ENCODE measurements at places on chromosomes 1 and 21. TPM values are rescaled to one million over a fixed set of nuclear protein-coding genes. Genes with fewer than 3 reads are reported as not detected.

DNA sequence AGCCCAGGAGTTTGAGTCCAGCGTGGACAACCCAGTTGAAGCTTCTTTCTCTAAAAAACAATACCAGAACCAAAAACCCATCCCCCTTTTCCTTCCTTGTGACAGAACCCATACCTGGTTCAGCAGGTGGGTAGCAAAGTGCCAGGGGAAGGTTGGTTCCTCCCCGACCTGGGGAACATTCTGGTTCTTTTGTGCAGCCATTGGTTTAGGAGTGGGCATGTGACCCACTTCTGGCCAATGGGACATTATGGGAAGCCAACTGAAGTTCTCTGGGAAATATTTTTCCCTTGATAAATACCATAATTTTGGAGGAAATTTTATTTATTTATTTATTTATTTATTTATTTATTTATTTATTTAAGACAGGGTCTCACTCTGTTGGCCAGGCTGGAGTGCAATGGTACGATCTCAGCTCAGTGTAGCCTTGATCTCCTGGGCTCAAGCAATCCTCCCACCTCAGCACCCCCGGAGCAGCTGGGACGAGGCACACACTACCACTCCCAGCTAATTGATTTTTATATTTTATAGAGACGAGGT lies 15.8 kb upstream of the MAPKAPK2 start:
- DNase-seq, result no peak

- DNase-seq, result no peak
Observed at GRCh38 chr1:96445302-96445701, 276.3 kb upstream of the PTBP2 start.

DNA sequence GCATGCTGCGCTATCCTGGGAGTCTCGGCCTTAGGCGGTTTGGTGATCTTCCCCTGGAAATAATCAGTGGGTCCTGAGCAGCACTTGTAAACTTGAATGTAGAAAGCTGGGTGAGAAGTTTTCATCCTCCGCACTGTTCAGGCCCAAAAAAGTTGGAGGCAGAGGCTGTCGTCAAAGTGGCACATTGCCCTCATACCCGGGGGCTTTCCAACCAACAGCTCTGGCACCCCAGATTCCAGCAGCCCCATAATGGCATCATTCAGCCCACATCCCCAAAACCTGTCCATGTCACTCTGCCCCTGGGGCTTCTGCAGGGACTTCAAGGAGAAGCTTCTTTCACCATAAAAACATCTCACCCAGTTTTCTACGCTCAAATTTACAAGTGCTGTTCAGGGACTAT lies 59.3 kb downstream of the TOR1AIP2 start:
- no peak for DNase-seq

DNA sequence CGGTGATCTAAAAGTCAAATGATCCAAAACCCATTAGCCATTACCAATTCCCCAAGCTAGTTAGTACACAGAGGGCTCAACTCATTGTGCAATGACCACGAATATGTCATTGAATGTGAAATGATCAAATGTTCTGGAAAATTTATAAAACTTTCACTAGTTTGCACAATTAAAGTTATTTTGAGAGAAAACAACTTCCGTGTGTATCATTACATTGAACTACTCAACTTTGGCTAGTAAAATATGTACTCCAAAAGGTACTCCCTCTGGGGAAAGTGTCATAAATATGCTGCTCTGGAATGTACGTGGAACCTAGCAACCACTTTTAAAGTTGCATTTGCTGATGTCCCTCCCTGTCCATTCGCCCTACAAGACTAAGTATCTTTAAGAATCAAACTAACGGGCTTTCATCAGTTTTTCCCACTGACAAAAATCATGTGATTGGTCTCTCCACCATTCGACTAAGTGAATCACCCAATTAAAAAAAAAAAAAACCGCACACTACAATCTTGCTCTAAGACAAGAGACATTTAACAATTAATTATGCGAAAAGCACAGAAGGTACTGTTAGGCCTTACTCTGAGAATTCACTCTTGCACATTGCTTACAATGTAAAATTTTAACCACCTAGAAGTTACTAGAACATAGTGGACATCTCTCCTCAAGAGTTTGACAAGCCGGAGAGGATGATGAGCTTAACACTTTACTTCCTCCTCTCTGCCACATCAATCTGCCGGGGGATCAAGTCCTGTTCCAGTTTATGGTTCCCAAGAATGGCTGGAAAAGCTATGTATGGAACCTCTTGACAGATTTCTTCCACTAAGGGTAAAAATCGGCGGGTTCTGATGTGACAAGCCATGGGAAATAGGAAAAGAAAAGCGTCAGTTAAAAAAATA lies 1.2 kb downstream of the ACBD3 start:
- DNase-seq, result no peak

- no peak for DNase-seq
Observed at GRCh38 chr1:10615332-10615731, 140.6 kb downstream of the PEX14 start.

- no peak for DNase-seq
Observed at GRCh38 chr1:202015662-202015937, 5.2 kb downstream of the ELF3 start.

- DNase-seq, result no peak
Observed at GRCh38 chr1:28249866-28250295, 9.4 kb upstream of the SESN2 start.

DNA sequence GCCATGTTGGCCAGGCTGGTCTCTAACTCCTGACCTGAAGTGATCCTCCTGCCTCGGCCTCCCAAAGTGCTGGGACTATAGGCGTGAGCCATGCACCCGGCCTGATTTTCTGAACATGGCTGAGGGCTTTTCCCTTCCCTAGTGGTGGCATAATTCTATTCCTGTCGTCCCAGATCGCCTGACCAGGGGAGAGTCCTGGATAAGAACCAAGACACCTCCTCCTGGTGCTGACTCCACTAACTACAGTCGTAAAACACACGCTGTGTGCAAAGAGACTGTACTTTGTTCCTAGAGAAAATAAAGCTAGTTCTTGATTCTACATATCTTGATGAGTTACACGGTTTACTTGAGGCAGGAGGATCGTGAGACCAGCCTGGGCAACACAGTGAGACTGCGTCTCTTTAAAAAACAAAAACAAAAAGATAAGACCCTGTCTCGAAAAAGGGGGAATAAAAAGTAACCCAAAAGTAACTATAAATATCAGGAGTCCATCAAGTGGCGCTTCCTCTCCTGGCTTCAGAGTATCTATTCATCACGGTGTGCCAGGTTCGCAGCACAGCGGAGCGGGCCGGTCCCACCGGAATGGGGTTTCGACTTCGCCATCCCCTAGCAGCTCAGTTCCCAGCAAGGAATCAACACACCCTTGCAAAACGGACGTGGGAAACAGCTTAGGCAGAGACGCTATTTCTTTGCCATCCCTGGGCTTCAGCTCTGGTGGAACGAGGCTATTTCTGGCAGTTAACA lies 973 bp downstream of the SDF4 start:
- no peak for DNase-seq

- no peak for DNase-seq
Observed at GRCh38 chr1:173453982-173454381, 23.2 kb upstream of the PRDX6 start.

DNA sequence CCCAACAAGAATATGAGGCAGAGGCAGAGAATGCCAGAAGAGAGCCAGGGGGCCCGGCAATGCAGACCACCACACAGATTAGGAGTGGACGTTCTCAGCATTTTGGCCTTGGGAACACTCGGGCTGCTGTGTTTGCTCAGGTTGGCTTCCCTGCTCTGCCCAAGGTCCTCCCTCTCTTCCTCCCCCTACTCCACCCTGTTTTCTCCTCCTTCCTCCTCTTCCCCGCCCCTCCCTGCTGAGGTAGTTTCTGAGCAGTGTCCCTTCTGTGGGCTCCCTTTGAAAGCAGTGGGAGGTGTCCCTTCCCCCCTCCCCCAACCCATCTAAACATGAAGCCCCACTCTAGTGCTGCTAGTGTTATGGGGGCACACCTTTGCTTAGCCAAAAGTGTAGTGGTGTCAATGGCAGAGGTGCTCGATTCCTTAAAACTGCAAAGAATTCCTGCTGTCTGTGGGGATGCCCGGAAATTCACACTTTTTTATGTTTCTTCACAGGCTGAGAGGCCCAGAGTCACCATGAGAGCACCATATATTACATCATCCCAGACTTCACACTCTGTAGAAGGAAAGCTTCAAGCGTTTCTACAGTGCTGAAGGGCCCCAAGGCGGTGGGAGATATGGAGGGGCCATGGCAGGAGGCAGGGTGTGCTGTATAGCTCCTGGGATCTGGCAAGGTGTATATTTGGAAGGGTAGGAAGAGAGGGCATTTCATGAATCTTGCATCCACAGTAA lies at the start of gene HHIPL2:
HHIPL2 (minus strand) TSS at position 161 of the 728 bp plus-strand sequence; CDS start at position 101, 60 bp downstream.
- no peak for DNase-seq

DNA sequence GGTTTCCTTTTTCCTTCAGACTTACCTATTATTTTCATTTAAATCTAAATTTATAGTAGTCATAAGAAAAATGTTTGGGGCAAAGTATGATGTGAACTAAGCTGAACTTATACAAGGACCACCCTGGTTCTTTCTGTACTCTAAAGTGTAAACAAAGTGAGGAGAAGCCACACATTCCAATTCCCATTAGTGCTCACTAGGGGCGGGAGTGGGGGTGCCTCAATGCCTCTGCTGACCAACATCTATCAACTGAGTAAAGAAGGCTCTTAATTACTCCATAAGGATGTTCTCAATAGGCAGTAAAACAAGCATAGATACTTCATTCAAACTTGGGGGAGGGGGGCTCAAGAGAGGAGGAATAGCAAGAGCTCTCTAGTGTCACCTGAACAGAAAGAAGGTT lies 151.7 kb downstream of the CDC42BPA start:
- DNase-seq, result no peak

DNA sequence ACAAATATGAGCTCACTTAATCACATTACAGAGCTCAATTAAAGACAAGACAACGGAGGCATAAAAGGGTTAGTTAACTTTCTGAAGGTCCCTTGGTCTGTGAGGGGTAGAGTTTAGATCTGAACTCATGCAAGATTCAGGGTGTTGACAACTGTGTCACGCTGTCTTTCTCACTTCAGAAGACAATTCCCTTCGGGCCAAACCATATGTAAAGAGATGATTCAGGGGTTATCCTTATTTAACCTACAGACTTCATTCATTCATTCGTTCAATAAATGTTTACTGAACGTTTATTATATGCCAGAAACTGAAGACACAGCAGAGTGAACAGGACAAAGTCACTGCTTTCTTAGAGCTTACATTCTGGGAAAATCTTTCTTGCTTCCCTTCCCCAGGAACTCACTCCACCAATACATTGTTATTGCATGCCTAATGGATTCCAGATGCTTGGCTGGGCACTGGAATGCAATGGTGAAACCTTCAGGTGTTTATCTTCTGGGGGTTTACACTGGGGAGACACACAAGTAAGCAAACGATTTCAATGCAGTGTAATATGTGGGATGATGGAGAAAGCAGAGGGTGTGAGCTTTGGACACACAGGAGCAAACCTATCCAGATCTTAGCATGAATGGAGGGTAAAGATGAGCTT lies 6.4 kb downstream of the XCL1 start:
- no peak for DNase-seq

DNA sequence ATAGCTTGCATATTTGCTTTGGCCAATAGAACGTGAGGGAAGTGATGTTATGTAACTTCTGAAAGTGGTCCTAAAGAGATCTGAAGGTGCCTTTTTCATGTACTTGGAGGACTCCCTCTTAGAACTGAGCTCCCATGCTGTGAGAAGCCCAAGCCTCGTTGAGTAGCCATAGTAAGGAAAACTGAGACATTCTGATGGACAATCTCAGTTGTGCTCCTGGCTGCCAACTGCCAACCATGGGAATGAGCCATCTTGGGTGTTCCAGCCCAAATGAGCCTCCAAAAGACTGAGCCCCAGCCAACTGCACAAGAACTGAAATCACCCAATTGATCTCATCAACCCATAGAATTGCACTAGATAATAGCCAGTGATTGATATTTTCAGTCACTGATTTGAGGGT lies 106.7 kb downstream of the MRPL39 start:
- no peak for DNase-seq

GRCh38 chr1:67559222-67559700 lies 125.7 kb upstream of the GADD45A start:
- no peak for DNase-seq

DNA sequence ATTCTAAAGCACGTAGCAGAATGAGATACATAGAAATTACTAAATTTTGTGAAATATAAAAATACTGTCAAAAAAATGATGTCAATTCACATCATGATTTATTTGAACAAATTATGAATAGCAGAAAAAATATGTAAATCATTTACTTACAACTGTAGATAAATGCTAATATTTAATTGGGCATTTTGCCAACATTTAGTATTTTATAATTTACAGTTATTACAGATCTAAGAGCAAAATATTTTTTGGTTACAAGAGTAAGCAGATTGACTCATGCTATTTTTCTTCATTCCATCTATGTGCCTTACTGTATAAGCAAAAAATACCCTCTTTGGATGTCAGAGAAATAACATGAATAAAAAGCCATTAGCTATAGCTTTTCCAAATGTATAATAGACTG lies 282.3 kb upstream of the RGS18 start:
- no peak for DNase-seq

- DNase-seq, result no peak
Observed at GRCh38 chr1:227728892-227729143, 6.3 kb downstream of the JMJD4 start.

GRCh38 chr1:216531263-216532239 lies 108.3 kb upstream of the USH2A start:
- peak; percentile 31 for DNase-seq

GRCh38 chr1:93471911-93472310 lies 24.0 kb downstream of the FNBP1L start:
- no peak for DNase-seq

- DNase-seq, result peak; percentile 51
Observed at GRCh38 chr1:16677552-16678431, 11.0 kb upstream of the RNU1-3 start.

DNA sequence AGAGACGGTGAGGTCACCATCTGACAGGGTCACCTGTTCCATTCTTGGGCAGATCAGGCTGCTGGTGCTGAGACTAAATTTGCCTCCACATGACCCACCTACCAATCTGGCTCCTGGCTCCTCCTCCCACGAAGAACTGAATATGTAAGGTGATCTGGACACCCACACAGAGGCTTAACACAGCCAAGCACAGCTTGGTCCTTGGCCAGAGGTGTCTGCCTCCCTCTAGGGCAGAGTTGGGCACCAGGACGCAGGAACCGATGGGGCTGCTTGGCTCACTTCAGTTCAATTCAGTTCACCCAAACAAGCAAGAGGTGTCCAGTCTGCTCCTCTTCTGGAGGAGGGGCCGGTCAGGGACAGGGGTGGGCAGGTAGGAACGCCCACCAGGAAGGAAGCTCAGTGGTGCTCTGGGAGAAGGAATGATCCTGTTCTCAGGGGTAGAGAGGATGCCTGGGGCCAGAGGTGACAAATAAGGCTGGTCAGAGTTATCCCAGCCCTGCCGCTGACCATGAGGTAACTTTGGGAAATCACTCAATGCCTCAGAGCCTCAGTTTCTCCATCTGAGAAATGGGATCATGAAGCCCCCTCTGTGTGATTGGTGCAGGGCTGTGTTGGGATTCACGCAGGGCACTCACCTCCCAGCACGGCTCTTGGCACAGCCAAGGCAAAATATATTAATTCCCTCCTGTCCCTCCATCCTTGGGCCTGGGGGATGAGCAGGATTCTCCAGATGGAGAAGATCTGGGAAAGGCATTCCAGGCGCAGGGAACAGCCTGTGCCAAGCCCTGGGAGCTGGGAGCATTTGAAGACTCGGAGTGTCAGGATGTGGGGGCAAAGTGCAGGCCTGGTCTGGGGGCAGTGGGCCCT lies 284.5 kb downstream of the PTPRU start:
- no peak for DNase-seq

The RGS8 gene
- total RNA-seq, result not detected

The DNAJC28 gene
- 2.5 TPM for total RNA-seq

The RNF223 gene
- not detected for total RNA-seq

The PRKAA2 gene
- not detected for total RNA-seq

The DNASE2B gene
- not detected for total RNA-seq

The LORICRIN gene
- not detected for total RNA-seq

The LRRC7 gene
- not detected for total RNA-seq

The VANGL2 gene
- total RNA-seq, result 14.5 TPM

The MPZ gene
- total RNA-seq, result 11.8 TPM
